NCI-H146 (cell line): ENCODE measurements at places on chromosomes 5 and 9.

DNA sequence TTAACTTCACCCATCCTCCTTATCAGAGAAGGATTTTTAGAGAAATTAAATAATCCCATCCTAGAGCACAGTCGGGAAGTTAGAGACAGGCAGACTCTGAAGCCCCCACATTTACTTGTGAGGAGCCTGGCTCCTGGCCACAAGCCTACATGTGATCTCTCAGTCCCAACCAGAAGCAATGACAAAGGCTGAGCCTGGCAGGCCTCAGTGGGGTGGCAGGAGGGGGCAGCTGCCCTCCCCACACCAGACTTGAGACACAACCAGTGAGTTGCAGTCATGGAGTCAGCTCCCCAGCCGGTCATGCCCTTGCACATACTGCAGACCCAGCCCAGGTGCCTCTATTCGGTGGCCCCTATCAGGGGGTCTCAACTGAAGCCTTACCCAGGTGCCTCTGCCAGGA is 11.0 kb downstream of the NAIF1 start:
- DNase-seq = no peak

GRCh38 chr5:122083535-122083934 is 5.5 kb upstream of the LOX start:
- DNase-seq = no peak

- DNase-seq = no peak
Observed at GRCh38 chr5:81881595-81881994, 90.2 kb upstream of the ATG10 start.

- no peak for DNase-seq
Observed at GRCh38 chr9:93674580-93675335, 98.4 kb downstream of the PHF2 start.

GRCh38 chr5:168714046-168714445 is 134.9 kb upstream of the PANK3 start:
- no peak for DNase-seq

- no peak for DNase-seq
Observed at GRCh38 chr9:77475641-77476473, 172.3 kb downstream of the GNA14 start.

GRCh38 chr5:180669661-180670060 is 20.3 kb upstream of the FLT4 start:
- DNase-seq = no peak

- DNase-seq = no peak
Observed at GRCh38 chr5:97100476-97100875, 41.9 kb downstream of the LIX1 start.

DNA sequence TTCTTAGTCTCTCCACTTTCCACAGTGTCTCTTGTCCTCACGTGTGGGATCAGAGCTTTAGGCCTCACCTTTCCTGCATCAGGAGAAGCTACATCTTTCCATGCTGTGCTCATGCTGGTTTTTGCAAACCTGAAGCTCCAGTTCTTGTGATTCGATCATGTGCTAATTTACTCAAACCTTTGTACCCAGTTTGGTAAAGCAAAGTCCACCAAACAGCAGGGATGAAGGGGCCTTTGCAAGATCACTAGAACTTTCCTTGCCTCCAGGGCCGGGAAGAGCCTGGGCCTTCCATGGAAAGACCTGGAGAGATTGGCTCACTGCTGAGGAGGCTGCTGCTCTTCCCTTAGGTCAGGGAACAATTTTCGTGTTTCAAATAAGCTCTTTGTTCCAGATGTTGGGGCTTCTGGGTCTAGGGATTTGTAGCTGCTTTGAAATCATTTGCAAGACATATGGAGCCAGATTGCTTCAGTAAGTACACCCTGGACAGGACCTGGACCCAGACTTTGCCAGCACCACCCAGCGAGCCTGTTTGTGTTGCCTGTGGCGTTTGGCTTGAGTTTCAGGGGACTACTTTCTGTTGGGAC is 18.7 kb upstream of the SPATA31E1 start:
- no peak for DNase-seq

DNA sequence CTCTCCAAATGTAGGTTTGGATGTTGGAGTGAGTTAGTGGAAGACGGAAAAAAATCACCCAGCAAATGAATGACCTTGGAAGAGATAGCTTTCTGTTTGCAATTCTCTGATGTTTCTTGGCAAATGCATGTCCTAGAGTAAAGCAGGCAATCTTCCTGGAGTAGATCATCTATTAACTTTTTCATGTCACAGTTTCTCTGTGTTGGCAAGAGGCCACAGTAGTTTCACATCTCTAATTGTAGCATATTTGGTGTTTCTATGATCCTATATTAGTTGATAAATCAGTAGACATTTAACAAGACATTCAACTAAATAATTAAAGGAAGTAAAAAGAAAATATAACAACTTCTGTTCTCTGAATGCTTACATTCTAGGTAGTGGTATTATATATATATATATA is 138.2 kb upstream of the MINAR2 start:
- DNase-seq = no peak

DNA sequence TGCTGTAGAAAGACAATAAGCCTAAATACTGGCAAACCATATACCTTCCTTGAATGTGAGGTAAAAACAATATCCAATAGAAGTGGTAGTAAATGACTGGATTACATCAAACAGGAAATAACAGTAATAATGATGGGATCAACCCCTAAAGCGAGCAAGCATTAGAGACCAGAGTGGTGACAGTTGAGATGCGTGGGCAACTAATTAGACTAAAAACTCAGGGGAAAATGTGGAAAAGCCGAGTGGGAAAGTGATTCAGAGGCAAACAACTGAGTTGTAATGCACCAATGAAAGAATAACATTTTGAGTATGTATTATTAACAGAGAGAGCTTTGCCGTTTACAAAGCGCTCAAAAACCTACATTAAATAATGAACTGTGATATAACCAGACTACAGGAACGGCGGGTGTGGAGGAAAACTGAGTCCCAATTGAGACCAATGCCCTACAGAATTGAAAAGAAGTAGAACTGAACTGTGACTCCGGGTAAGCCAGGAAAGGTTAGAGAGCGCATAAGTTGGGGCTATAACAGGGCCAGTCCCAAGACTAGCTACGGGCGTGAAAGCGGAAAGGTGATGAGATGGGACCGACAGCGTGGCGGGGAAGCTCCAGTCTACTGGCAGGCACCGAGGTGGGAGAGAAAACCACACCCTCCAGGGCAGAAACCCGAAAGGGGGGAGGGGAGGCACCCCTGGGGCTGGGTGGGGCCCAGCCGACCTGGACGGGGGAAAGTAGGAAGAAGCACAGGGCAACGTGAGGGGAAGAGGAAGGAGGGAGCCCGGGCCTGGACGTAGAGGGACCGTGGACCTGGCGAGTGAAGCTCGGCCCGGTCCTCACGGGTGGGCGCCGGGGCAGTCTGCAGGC is 592 bp downstream of the UBAP2 start:
- DNase-seq = peak; percentile 79

DNA sequence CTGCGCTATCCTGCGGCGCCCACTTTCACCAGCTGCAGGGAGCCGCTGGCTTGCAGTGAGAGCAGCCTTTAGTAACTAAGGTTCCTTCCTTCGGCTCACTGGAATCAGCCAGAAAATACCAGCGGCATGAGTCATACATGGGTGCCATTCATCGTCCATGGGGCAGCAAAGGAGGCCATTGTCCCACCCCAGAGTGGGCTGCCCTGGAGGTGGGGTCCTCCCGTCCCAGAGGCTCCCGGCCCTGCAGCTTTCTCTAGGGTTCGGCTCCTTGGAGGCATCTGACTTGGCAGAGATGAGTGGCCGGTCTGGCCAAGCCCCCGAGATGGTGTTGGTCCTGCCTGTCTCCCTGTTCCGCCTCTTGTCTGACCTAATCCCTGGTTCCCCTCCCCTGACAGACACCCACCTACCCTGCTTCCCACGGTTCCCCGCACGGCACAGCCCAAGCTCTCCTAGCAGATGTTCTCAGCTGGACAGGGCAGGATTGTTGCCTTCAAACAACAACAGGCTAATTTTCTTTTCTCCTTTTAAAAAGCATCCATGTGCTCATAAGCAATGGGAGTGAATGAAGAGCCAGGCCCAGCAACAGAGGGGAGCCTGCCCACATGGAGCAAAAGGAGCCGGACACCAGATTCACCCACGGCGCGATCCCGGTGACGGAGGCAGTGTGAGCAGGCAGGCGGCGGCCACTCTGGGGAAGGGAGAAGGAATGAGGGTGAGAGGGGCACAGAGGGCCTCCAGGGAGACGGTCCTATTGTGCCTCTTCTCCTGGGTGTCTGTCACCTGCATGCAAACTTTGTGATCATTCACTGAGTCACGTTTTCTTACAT is 97.0 kb upstream of the COL5A1 start:
- no peak for DNase-seq

- DNase-seq = no peak
Observed at GRCh38 chr9:94941211-94941875, 214.8 kb downstream of the AOPEP start.

- peak; percentile 90 for DNase-seq
Observed at GRCh38 chr9:136160381-136160841, 41.7 kb upstream of the TMEM250 start.

DNA sequence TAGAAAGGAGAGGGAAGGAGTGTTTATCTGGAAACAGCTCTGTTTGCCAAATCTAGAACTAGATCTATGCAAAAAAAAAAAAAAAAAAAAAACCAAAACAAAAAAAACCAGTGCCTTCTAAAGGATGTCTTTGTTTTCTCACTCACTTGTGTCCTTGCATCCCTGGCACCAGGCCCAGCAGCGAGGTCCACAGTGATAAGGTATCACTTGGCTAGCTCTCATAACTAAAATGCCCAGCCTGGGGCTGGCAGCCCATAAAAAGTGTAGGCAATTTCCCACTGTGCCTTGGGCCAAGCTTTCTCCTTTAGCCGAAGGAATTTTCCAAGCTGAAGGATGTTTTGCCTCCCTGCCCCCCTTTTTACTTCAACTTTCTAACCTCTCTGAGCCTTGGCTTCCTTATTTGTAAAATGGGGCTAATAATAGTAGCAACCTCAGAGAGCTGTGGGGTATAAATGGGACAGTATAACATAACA is 20.8 kb downstream of the RGS3 start:
- no peak for DNase-seq

DNA sequence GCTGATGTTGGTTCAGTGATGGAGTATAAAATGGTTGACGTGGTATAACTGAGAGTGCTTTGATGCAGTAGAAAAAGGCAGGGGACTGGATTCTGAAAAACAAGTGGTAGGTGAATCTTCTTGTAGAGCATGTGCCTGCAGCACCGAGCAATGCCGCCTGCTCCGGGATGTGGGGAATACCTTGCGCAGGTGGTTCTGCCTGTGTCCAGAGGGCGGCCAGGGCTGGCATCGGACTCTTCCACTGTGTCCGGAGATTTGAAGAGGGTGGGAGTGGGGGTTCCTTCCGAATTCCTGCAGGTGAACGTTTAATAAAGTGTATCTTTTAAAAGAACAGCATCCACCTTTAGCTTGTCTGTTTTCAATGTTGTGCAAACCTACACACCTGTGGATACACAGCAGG is 238.0 kb downstream of the FANCC start:
- DNase-seq = no peak
